ENCODE measurements at places on chromosomes 13 and 19. TPM values are rescaled to one million over a fixed set of nuclear protein-coding genes. Genes with fewer than 3 reads are reported as not detected.

Gene JUND
- total RNA-seq = 94.9 TPM

Gene ZSCAN4
- total RNA-seq = 1.7 TPM

Gene PCDH8
- not detected for total RNA-seq

Gene TEX26
- not detected for total RNA-seq

Gene URAD
- total RNA-seq = not detected

Gene DLL3
- total RNA-seq = not detected

Data from ureter (tissue), 1 donor.